ENCODE measurements at places on chromosomes 11 and 22.

- DNase-seq: peak; percentile 33
These were observed 428 bp downstream of the SCN3B start for GRCh38 chr11:123653827-123654565.

- no peak for DNase-seq
These were observed 32.2 kb upstream of the ARFGAP3 start for GRCh38 chr22:42889304-42889703.

GRCh38 chr11:3684819-3685172 lies 13.6 kb upstream of the CHRNA10 start:
- DNase-seq: no peak

DNA sequence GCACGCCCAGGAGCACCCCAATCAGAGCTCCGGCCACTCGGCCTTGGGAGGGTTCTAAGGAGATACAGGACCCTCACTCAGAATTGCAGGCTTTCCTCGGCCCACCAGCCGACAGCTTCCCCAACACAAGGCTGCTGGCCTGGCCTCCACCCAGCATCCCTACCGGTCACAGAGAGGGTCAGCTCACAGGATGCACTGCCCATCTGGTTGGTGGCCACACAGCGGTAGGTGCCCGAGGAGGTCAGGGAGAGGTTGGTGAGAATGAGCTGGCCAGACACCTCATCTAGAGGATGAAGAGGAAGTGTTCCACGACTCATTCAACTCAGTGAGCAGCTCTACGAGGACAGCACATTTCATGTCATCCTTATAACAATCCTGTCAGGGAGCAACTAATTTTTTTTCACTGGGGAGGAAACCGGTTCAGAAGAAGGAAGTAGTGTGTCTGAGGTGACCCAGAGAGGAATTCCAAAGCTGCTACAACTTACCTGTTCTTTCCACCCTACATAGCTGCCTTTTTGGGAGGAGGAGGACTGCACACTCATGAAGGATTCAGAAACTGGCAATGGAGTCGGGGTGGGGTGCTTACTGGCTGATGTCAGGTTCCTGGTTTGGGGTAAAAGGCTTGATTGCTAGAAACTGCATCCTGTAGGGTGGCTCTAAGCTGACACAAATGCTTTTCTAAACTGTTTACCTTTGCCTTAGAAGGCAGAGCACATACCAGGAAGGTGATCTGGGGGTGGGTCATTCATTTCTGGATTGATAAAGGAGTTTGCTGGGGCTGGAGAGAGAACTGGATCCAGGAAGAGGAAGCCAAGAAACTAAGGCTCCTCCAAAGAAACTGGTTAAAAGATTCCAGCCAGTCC lies 3.3 kb downstream of the VSIG2 start:
- DNase-seq: no peak

DNA sequence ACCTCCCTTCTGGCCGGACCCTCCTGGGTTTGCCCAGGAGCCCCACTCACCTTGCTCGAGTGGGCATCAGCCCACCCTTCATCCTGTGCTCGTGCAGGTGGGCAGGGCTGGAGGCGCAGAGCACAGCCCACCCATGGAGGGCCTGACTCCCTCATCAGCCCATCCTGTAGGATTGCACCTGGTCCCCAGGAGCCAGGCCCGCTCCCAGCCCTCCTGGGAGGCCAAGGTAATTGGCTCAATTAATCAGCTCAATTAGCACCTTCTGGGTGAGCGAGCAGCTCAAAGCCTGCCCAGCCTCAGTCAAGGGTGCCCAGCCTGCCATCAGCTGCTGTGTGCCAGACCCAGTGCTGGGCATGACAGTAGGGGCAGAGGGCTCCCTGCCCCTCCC lies 58.1 kb upstream of the NECTIN1 start:
- DNase-seq: peak; percentile 79

GRCh38 chr11:80587906-80588305 lies 1147.1 kb upstream of the TENM4 start:
- DNase-seq: no peak

DNA sequence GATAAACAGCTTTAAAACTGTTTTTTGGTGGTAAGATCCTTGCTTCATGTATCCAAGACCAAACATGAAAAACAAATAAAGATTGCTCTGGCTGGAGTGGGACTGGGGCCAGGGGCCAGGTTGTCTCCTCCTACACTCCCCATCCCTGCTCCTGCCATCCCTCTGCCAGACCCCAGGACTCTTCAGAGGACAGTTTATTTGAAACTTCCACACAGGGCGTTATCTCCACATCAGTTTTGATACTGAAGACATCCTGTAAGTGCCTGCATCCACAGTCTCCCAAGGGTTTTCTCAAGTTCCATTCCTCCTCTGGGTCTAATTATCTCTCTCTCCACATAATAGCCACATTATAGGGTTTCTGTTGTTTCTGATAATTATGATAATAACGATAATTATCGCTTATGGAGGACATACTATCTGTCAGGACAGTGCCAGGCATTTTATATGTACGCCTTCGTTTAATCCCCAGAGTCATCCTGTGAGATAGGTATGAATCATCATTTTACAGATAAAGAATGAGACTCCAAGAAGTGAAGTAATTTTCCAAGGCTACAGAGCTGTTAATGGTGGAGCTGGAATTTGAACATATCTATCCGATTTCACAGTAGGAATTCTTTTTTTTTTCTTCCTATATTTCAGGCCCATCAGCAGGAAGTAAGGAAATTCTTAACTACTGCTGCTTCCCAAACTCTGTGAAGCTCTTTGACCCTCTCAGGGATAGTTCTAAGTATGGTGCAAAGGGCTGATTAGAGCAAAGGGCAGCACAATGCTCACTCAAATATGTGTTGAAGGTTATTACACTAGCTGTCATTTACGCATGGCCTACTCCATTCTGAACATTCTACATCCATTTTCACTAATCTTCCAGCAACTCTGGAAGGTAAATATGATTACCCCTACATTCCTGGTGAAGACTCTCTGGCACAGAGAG lies 488.0 kb upstream of the CCDC90B start:
- DNase-seq: no peak
